Fibroblast of lung (primary cell): ENCODE measurements at places on chromosomes 7 and 10. TPM values are rescaled to one million over a fixed set of nuclear protein-coding genes. Genes with fewer than 3 reads are reported as not detected.

GIMAP6 gene
- under 0.01 TPM in 1 of 2 replicates, not detected in the other for total RNA-seq

- no peaks in the 10 kb centered on the region for H3K36me3 ChIP-seq
- no peaks in the 10 kb centered on the region for H3K27me3 ChIP-seq
- no peak overlapping the region for H3K27ac ChIP-seq
- no peak overlapping the region for H3K4me3 ChIP-seq
These were observed 36.1 kb upstream of the COMMD3 start for GRCh38 chr10:22280078-22280477.

ASZ1 gene
- not detected in 2 replicates for total RNA-seq

FAM25A gene
- not detected in 2 replicates for total RNA-seq

TRIM50 gene
- total RNA-seq = not detected in 2 replicates

DNA sequence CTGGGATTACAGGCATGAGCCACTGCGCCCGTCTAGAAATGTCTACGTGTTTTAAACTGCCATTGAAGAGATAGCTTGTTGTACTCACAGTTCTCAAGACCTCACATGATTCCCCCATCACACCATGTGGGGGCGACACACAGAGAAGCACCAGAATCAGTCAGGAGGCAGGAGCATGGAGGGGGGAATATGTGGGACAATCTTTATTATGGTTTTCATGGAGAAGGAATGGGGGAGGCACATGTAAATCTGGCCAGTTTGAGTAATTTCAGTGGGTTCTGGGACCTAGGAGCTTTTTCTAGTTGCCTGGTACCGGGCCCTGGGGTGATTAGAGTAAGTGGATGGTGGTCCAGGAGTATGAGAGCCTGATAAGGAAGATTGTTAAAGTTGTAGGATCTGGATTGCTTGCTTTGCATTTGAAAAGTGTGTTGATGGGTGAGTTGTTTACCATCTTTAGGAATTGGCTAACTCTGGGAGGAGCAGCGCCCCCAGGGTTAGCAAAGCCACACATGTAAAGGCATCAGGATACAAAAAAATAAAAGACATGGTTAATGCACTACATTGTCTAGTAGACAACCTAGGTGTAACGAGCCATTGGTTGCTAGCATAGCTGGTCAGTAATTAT, 85.4 kb upstream of the SLC13A1 start:
- no peaks in the 10 kb centered on the region for H3K36me3 ChIP-seq
- DNase-seq = no peak
- H3K4me1 ChIP-seq = no peaks in the 10 kb centered on the region
- H3K27ac ChIP-seq = no peak overlapping the region

DNA sequence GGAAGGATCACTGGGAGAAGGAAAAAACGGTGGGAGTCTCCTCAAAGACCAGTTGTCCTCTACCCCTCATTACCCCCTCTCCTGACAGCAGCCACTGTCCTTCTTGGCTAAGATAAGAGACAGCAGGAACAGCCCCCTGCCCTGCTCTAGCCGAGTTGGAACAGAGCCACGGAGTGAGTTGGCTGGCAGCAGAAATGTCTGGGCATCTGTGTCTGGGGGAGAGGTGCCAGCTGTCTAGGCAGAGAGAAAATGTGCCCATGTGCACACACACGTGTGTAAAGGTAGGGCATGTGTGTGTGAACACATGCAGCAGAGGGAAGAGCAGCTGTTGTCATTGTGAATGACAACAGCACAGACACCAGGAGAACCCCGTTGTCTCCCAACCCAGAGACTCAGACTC, 9.4 kb upstream of the HILPDA start:
- no peaks in the 10 kb centered on the region for H3K36me3 ChIP-seq
- H3K27me3 ChIP-seq = peaks cover 2% of the 10 kb centered on the region
- no peak for DNase-seq

GRCh38 chr10:26776258-26776657, 78.8 kb downstream of the PDSS1 start:
- H3K27me3 ChIP-seq = no peaks in the 10 kb centered on the region
- no peak for DNase-seq
- H3K4me3 ChIP-seq = no peak overlapping the region
- peaks cover 5% of the 10 kb centered on the region for H3K4me1 ChIP-seq
- no peak overlapping the region for H3K27ac ChIP-seq
- H3K36me3 ChIP-seq = no peaks in the 10 kb centered on the region

CPN1 gene
- total RNA-seq = not detected in 2 replicates
